ENCODE measurements at places on chromosomes 2 and 18.

DNA sequence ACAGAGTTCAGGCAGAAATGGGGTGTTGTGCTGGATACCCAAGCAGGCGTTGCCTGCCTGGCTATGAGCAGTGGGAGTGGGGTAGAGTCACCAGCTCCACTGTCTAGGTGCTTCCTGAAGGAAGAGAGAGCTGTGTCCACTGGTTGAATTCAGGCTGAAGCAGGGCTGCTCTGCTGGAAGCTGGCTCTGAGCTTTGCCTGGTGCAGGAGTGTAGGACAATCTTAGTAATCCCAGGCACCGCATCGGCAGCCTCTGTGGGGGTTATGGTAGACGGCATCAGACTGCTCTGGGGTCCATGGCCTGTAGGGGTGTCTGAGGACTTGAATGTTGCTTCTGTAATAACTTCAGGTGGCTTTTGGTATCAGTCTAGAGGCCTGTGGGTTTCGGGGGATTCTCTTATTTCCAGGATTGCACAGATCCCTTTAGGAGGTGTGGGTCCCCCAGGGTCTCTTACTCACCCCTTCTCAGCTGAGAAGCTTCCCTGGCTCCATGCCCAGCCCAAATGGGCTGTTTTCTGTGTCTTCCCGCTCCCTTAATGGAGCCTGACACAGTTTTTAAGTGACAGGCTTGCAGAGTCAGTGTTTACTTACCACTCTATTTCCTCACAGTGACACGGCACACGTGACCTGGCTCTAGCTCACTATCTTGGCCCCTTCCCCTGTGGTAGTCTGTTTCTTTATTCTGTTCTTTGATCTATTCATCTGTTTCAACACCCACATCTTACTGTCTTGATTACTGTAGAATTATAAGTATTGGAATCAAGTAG lies 644.3 kb downstream of the CBLN2 start:
- DNase-seq: no peak

DNA sequence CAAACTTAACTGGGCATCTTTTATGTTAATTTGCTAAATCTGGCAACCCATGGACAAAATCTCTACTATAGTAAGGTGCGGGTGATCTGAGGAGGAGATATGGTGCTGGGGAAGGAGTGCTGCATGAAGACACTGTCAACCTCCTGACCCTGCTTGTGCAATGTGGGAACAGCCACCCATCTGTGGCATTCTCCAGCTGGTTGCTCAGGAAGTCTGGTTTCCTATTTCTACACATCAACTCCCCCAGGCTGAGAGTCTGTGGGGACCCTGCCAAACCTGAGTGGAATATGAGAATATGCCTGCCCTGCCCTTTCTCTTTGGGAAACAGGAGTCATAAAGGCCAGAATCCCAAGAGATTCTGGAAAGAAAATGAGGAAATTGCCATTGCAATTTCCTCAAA lies 60.1 kb upstream of the PAX3 start:
- DNase-seq: no peak

DNA sequence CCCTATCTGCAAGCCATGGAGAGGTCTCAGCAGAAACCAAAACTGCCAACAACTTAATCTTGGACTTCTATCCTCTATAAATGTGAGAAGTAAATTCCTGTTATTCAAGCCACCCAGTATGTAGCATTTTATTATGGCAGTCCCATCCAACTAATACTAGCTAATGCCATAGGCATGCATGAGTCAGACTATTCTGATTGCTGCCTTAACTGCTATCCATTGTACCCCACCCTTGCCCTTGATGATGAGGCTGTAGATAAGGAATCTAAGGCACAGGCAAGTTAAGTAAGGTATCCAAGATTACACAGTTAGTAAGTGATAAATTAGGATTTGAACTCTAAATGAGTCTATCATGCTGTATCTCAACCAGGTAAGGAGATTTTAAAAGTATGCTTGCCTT lies 223.0 kb downstream of the UBE2E3 start:
- DNase-seq: peak; percentile 58

- no peak for DNase-seq
Measured at GRCh38 chr2:64092502-64092901, 51.7 kb downstream of the PELI1 start.

GRCh38 chr2:227817850-227818674 lies 4.4 kb downstream of the CCL20 start:
- DNase-seq: peak; percentile 100

- DNase-seq: no peak
Measured at GRCh38 chr2:69995511-69995910, 34.1 kb upstream of the ASPRV1 start.

DNA sequence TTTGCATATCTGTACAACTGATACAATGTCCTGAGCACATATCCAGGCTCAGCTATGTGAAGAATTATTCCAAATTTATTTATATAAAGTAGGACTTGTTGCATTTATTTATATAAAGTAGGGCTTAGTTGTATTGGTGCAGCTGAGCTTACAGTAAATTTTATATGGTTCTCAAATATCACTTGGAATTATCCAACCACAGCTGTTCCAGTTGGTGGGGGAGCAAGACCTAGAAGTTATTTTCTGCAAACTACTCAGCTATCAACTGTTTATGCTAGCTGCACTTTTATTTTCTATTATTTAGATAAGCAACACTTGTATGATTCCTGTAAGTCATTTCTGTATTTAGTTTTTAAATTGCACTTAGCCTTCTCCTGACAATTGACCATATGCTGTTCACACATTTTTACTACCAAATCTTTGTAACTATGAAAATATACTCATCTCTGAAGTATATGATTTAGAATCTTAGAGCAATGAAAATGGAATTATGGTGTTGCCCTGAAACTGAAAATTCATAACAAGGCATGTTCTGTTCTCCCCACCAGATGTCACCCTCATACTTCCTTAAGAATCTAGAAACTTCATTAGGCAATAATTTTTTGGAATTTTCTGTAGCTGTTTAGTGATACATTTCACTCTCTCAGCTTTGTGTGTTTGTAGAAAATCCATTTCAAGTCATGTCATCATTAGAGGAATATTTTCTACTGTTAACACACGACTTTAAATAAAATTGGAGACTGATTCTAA lies 157.0 kb upstream of the CBLN2 start:
- no peak for DNase-seq
